ENCODE measurements at places on chromosomes 2 and 18. TPM values are rescaled to one million over a fixed set of nuclear protein-coding genes. Genes with fewer than 3 reads are reported as not detected.
A peak's percentile ranks its signal among the peaks of the same experiment; 100 is the strongest.

GRCh38 chr2:79547568-79547967 is 34.7 kb downstream of the CTNNA2 start:
- DNase-seq: no peak
- no peaks in the 10 kb centered on the region for H3K27me3 ChIP-seq
- H3K36me3 ChIP-seq: no peaks in the 10 kb centered on the region
- H3K4me1 ChIP-seq: no peaks in the 10 kb centered on the region

GPAT2 gene
- polyA plus RNA-seq: 6.2 TPM

GRCh38 chr2:207248702-207249377 is 83.1 kb upstream of the KLF7 start:
- peaks cover 8% of the 10 kb centered on the region for H3K27me3 ChIP-seq
- DNase-seq: no peak
- H3K36me3 ChIP-seq: peaks cover 8% of the 10 kb centered on the region
- H3K27ac ChIP-seq: no peak overlapping the region

GULP1 gene
- polyA plus RNA-seq: not detected

ALPI gene
- polyA plus RNA-seq: not detected

KIF3C gene
- polyA plus RNA-seq: 0.57 TPM

LAMA1 gene
- polyA plus RNA-seq: not detected

NETO1 gene
- polyA plus RNA-seq: 6.2 TPM

DNA sequence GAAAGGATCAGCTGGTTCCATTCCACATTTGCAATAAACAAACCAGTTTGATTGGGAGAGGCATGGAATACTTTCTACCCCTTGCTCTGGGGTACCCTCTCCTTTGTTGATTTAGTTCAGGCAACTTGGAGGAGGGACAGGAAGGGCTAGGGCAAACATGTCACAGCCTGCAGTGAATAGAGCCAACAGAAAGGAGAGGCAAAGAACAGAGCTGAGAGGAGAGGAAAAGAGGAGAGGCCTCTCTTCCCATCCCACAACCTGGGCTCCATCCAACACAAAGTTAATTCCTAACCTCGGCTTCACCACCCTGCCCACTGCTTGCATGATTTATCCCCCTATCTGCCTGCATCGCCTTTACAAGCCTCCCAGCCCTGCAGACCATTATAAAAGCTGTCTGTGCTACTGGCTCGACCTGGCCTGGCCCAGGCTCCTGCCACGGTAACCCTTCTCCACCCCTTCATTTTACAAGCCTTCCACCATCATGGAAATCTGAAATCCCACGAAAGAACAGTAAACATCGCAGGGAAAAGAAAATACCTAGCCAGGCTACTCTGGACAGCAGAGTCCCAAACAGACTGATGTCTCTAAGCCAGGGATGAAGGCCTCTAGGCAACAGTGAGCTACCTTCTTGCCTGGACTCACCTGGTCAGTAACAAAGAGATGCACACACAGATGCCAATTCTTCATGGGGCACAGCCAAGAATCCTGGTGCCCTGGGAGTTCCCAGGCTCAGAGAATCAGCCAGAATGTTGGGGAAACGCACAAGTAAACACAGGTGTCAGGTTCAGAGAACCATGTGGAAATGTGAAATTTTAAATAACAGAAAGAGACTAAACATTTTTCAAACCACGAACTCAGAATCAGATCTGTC is 43.6 kb downstream of the NHEJ1 start:
- H3K27ac ChIP-seq: no peak overlapping the region
- peaks cover 5% of the 10 kb centered on the region for H3K4me1 ChIP-seq
- no peaks in the 10 kb centered on the region for H3K27me3 ChIP-seq
- H3K4me3 ChIP-seq: no peak overlapping the region
- no peak for DNase-seq
- no peaks in the 10 kb centered on the region for H3K36me3 ChIP-seq

DNA sequence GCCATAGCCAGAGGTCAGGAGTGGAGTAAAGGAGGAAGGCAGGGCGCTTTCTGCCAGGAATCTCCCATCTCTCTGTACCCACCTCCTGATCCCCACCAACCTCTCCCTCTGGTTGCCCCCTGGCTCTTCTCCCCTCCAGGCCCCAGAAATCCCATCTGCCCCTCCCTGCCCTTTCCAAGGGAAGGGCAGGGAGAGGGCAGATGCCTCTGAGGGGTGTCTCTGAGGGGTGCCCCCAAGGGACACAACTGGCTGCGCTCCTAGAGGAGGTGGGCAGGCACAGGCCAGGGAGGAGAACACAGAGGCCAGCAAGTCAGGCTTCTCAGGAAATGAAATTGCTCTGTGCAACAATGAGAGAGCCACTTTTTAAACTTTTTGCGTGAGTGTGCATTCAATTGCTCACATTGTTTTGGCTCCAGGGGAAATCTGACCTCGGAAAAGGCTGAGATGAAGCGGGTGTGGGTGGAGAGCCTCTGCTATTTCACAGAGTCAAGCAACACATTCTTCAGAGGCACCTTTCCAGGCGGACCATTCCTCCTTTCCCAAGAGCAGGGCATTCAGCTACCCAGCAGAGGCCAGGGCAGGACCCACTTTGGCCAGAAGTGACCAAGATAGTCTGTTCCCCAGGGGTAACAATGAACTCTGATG is 125.5 kb downstream of the SMAD7 start:
- no peak for DNase-seq
- peaks cover 11% of the 10 kb centered on the region for H3K4me1 ChIP-seq
- no peaks in the 10 kb centered on the region for H3K36me3 ChIP-seq
- no peak overlapping the region for H3K4me3 ChIP-seq
- H3K27ac ChIP-seq: no peak overlapping the region

- H3K27ac ChIP-seq: no peak overlapping the region
- peaks cover 16% of the 10 kb centered on the region for H3K27me3 ChIP-seq
- no peaks in the 10 kb centered on the region for H3K36me3 ChIP-seq
- DNase-seq: no peak
- H3K4me3 ChIP-seq: no peak overlapping the region
- no peaks in the 10 kb centered on the region for H3K4me1 ChIP-seq
Measured at GRCh38 chr18:7122376-7122775, 4.8 kb upstream of the LAMA1 start.

- H3K27ac ChIP-seq: no peak overlapping the region
- H3K36me3 ChIP-seq: peaks cover 8% of the 10 kb centered on the region
- peaks cover 6% of the 10 kb centered on the region for H3K27me3 ChIP-seq
- no peaks in the 10 kb centered on the region for H3K4me1 ChIP-seq
- H3K4me3 ChIP-seq: no peak overlapping the region
- no peak for DNase-seq
Measured at GRCh38 chr2:157698430-157698829, 69.8 kb upstream of the ACVR1C start.

DNA sequence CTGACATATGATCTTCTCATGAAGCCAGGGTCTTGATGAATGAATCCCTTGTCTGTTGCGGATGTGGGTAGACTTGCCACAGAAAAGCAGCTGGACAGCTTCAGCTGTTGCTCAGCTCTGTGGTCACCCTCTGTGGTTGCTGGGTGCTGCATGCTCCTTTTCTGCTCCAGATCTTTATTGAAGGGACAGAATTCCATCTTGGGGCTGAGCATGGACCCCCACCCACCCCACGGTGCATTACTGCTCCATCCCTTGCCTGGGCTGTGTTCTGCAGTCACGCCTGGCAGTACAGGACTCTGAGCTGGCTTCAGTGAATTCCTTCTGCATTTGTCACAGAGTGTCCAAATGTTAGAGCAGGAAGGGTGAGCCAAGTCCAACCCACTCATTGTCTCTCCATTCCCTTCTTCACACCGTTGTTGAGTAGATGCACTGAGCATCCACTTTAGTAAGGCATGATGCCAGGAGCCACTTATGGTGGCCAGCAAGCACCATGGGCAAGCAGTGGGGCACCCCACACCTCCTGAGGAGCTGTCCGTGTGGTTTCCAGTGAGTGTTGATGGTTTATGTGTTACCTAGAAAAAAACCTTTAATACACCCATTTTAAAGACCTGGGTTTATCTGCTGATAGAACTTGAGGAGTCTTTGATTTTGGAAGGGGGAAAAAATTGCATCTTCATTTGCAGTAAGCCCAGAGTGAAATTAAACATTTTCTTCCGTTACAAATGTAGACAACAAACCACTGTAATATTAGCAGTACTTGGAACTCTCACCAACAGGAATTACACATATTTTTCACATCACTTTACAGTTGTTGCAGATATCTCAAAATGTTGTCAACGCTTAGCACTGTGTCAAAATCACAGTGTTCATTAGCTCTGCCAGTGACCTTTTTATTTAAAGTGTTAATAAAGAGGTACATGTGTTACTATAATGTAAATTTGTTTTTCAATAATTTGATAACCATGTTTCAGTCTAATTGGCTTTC is 14.7 kb upstream of the ITGB6 start:
- H3K36me3 ChIP-seq: no peaks in the 10 kb centered on the region
- no peak overlapping the region for H3K4me3 ChIP-seq
- H3K27ac ChIP-seq: no peak overlapping the region
- peaks cover 9% of the 10 kb centered on the region for H3K4me1 ChIP-seq

DNA sequence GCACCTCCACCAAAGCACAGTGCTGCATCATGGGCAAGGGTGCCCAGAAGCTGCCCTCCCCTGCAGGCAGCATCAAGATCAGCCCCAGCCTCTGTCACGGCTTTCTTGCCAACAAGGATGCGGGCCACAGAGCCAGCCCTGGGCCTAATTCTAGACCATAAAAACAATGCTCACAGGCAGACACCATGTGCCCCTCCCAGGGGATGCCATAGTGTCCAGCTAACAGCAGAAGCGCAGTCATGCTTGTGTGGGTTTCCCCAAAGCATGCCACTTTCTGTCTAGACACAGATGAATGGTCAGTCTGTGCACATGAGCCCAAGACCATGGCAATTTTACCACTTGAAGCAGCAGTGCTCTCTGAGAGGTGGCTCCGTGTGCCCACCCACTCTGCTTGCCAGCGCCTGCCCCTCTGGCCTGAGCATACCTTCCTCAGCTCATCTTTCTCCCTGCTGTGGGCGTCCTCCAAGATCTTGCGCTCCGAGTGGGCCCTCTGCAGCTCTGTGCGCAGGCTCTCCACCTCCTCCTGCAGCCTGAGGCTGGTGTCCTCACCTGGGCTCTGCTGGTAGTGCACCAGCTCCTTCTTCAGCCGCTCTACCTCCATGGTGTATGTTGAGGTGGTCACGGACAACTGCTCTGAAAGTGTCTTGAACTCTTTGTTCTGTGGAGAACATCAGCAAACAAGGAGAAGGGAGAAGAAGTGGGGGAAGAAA is 81.3 kb upstream of the ACAA2 start:
- H3K36me3 ChIP-seq: no peaks in the 10 kb centered on the region
- no peak overlapping the region for H3K4me3 ChIP-seq
- H3K27ac ChIP-seq: no peak overlapping the region
- peaks cover 17% of the 10 kb centered on the region for H3K27me3 ChIP-seq
- no peaks in the 10 kb centered on the region for H3K4me1 ChIP-seq

GRCh38 chr2:21194858-21195271 is 71.1 kb downstream of the TDRD15 start:
- H3K27me3 ChIP-seq: peaks cover 4% of the 10 kb centered on the region
- H3K36me3 ChIP-seq: no peaks in the 10 kb centered on the region
- no peaks in the 10 kb centered on the region for H3K4me1 ChIP-seq
- no peak overlapping the region for H3K27ac ChIP-seq
- H3K4me3 ChIP-seq: no peak overlapping the region
- no peak for DNase-seq

DNA sequence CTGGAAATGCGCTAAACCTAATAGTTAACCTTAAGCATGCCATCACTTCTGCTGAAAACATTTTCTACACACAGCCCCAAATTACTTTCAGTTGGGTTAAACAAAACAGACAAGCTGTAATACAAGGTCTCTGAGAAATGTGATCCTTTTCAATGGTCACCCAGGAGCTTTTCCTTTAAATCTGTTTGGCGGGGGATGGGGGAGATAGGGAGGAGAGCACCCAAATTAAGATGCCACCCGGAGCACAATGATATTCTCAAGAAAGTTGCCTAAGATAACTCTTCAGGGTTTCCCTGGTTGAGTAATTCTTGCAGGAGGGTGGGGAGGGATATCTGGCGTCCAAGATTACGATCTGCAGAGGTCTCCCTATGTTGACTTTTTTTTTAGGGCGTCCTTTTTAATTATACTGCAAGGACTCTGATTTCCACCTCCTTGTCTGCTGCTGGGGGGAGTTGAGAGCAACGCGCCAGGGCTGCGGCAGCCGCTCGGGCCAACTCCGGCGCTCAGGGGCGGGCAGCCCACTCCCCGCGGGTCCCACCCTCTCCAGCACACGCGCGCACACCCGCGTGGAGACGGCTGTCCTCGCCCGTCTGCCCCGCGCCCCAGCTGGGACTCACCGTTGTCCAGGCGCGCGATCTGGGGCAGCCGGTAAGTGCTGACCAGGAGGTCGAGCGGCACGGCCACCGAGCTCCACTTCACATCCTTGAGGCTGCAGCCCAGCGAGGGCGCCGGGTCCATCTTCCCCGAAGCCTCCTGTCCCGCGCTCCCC is 807 bp downstream of the GAREM1 start:
- H3K36me3 ChIP-seq: no peaks in the 10 kb centered on the region
- H3K27me3 ChIP-seq: peaks cover 65% of the 10 kb centered on the region
- no peak overlapping the region for H3K27ac ChIP-seq
- H3K4me1 ChIP-seq: peaks cover 21% of the 10 kb centered on the region

DNA sequence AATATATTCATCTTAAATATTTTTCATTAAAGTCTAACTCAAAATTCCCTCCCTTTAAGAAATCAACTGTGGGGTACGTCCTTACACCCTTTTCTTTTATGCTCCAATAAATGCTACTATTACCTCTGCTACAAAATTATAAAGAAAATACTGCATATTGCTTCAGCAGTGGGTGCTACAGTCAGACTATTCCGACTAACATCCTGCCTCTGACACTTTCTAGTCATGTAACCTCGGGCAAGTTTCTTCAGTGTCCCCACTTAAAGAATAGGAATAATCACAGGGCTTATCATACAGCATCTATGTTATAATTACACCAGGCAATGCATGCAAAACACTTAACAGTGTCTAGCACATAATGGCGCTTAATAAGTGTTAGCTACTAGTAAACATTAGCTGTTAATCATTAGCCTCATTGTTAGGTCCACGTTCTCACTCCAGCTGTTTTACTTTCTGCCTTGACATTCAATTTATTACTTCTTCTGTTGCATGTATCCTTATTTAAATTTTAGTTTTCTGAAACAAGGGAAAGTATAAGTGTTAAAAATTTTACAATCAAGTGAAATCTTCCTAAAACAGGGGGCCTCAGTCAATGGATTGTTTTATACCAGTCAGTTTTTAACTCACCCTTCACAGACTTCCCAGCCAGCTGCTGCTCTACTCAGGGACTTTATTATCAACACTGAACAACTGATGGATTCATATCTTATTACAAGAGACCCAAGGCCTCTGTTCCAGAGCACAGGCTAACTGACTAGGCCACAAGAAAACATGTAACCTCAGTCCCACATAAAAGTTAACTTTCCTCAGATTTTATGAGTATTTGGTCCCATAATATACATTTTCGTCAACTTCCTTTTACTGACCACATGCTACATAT is 54.0 kb downstream of the CLASP1 start:
- H3K4me1 ChIP-seq: peaks cover 31% of the 10 kb centered on the region
- H3K4me3 ChIP-seq: peak overlapping the region; percentile 72
- no peaks in the 10 kb centered on the region for H3K27me3 ChIP-seq
- H3K27ac ChIP-seq: peak overlapping the region; percentile 93
- DNase-seq: no peak

CDH19 gene
- not detected for polyA plus RNA-seq

- H3K27me3 ChIP-seq: no peaks in the 10 kb centered on the region
- peaks cover 8% of the 10 kb centered on the region for H3K36me3 ChIP-seq
- peak; percentile 11 for DNase-seq
Measured at GRCh38 chr18:68714366-68714711, 569 bp downstream of the TMX3 start.

GPD2 gene
- polyA plus RNA-seq: 8.0 TPM

TUBA3D gene
- polyA plus RNA-seq: not detected

GRCh38 chr2:70396612-70397011 is 94.7 kb upstream of the FAM136A start:
- H3K4me1 ChIP-seq: no peaks in the 10 kb centered on the region
- H3K36me3 ChIP-seq: no peaks in the 10 kb centered on the region

GRCh38 chr18:49933530-49934128 is 120.3 kb upstream of the ACAA2 start:
- H3K27ac ChIP-seq: no peak overlapping the region
- no peaks in the 10 kb centered on the region for H3K36me3 ChIP-seq
- H3K4me1 ChIP-seq: no peaks in the 10 kb centered on the region
- H3K27me3 ChIP-seq: peaks cover 11% of the 10 kb centered on the region
- no peak for DNase-seq

Measured in naive B cell (primary cell).